ENCODE measurements at places on chromosomes 1 and 21.

- DNase-seq, result no peak
These were observed 3.1 kb upstream of the SLC16A4 start for GRCh38 chr1:110393691-110394492.

DNA sequence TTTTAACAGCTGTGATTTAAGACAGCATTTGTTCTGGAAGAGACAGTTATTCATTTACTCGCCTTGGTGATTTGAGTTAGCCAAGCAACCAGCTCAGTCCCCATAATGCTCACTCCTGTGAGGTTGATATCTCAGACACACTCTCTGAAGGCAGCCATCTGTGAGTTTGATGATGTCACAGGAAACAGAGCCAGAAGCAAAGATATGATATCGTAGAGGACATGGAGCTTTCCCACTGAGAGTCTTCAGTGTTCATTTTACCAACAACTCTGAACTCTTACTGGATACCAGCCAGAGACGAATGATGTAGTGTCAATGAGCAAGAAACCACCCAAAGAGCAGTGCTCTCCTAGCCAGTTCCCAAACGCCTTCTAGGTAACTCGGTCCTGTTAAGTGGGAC lies 219.4 kb downstream of the SLC35F3 start:
- DNase-seq, result no peak

GRCh38 chr21:46250146-46250725 lies 21.7 kb upstream of the LSS start:
- no peak for DNase-seq

GRCh38 chr1:15848143-15848928 lies 829 bp downstream of the SPEN start:
- peak; percentile 32 for DNase-seq

Data from stimulated activated CD4-positive, alpha-beta T cell treated with anti-CD3 and anti-CD28 coated beads, Interleukin-4, amount 100 ng/mL, for 48 hours (primary cell).